ENCODE measurements at places on chromosomes 1 and 21.

GRCh38 chr1:161733526-161733925 is 12.2 kb downstream of the FCRLB start:
- no peak for DNase-seq

- DNase-seq, result no peak
Observed at GRCh38 chr21:39601187-39601928, 11.4 kb upstream of the B3GALT5 start.

GRCh38 chr21:18249672-18250071 is 5.0 kb downstream of the CHODL start:
- DNase-seq, result no peak

- DNase-seq, result no peak
Observed at GRCh38 chr1:190205713-190206112, 272.0 kb downstream of the BRINP3 start.

DNA sequence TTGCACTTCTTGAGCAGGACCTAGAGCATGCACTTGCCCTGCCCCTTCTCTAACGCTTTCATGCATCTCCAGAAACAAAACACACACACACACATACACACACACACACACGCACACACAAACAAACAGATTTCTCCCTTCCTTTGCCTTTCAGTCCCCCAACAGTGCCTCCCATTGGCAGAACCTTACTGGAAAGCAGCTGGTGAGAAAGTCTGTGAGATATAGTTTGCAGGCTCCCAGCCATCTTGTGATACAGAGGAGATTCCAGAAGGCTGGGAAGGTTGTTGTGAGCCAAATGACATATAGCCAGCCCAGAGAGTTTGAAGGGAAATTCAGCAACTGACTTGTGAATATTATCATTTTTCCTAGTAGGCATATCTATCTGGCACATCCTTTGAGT is 35.9 kb upstream of the ZRANB2 start:
- no peak for DNase-seq

GRCh38 chr1:53943490-53944043 is 1.9 kb downstream of the IFT25 start:
- DNase-seq, result no peak

- DNase-seq, result peak; percentile 88
Observed at GRCh38 chr21:35159881-35160280, 110.8 kb upstream of the RUNX1 start.

DNA sequence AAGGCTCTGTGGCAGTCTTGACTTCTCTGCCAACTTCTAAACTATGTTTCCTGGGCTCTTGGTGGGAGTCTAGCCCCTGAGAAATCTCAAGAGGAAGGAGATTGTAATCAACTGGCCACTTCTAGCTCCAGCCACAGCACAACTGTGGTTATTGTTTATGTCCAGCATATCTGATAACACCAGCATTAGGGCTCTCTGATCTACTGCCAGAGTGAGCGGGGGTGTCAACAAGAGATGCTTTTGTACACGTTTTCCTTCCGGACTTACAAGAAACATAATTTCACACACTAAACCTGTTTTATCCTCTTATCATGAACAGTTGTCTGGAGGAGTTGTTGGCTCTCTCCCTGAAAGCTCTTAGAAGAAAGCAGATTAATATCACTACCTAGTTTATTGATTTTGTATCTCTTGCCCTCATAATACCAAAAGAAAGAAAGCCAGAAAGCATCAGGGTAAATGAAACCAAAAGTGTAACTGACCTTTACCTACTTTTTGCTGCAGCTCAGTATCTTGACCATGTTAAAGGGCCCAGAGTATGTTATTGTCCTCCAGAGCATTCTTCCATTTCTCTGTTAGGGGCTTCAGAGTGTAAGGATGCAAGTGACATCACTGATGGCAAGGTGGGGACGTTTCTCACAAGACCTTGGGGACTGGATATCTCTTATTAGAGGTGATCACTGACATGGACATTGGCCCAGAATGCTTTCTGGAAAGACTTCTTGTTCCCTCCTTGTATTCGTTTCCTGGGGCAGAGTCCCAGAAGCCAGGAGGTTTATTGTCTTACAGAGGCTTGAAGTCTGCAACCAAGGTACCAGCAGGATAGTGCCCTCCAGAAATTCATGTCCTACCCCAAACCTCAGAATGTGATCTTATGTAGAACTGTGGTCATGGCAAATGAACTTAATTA is 9.6 kb upstream of the SH2D1B start:
- DNase-seq, result no peak

GRCh38 chr1:226419284-226420029 is 11.6 kb upstream of the PARP1 start:
- DNase-seq, result no peak

- no peak for DNase-seq
Observed at GRCh38 chr1:201916649-201917249, 28.1 kb downstream of the SHISA4 start.

GRCh38 chr1:38217316-38217715 is 170.7 kb upstream of the POU3F1 start:
- DNase-seq, result no peak

DNA sequence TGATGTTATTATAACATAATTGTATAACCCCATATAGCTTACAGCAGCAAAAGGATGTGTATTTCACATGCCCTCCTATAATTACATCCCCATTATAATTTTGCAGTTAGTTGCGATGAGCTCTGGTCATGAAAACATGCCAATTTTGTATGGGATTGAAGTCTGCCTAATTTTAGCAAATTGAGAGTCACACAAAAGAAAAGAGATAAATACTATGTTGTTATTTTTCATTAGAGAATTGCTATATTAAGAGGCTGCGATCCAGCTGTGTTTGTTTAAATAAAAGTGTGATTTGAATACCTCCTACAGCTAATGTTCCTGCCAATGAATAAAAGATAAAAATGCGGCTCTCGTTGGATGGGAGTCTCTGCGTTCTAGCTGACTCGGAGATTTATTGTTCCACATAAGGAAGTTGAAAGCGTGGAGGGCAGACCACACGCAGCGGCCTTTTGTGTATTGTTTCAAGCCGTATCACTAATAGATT is 461.0 kb upstream of the NFIA start:
- DNase-seq, result no peak

GRCh38 chr1:192794768-192795035 is 14.1 kb upstream of the RGS2 start:
- DNase-seq, result no peak

DNA sequence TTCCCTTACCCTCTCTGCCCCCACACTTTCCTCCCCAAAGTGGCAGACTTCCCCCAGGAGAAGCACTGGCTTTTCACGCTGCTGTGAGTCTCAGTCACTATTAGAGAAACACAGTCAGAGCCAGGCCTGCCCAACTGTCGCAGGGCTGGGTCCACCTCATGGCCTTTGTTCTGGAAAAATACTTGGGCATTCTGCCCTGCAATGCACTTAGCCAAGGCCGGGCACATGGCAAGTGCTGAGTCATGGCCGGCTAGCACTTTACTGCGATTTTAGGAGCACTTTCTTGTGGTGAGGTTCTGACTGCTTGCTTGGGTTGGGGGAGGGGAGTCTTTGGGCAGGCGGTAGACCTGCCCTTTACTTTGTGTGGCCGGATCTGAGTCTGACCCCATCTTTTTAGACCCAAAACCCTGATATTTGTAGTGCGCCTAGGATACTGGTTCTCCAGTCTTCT is 7.7 kb downstream of the EPHX1 start:
- no peak for DNase-seq

GRCh38 chr1:86765674-86766073 is 61.3 kb downstream of the SH3GLB1 start:
- no peak for DNase-seq

DNA sequence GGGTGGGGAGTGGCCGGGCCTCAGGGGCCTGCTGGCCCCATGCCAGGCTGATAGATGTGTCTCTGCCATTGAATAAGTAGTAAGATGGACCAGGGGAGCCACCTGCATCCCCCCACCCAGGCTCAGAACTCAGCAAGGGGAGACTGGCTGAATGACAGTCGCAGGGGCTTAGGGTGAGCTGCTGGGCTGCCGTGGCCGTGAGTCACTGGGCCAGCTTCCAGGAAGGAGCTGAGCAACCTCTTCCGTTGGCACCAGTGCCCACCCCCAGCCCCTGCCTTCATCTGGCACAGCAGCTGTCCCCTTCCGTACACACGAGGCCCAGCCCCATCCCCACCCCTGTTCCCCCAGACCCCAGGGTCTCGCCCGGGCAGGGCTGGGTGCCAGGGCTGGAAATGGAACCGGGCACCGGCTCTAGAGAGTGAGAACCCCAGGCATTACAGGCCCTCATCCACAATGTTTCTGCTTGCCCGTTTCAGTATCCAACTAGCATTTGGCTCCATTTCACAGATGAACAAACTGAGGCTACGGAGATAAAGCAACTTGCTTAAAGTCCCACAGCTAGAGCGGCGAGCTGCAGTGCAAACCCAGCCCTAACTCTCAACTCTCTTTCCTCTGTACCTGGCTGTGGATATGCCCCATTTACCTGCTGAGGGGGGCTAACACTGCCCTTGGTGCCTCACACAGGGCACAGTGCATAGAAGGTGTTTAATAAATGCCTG is 10.2 kb downstream of the WNT4 start:
- no peak for DNase-seq

DNA sequence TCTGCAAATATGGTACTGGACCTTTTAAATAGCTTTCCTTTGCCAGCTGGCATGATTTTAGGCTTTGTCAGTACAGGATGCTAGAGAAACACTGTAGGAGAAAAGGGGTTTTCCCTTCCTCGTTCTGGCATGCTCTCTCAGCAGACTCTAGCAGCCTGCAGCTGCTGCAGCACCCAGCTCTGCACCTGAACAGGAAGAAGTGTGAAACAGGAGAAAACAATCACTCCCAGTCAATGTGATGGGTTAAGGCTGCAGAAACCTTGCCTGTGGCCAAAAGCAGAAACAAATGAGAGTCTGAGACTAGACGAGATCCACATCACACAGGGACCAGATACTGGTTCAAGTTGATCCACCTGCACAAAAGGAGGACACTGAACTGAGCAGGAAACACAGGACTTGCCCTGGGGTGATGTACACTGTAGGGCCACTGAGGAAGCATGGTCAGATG is 21.2 kb downstream of the OVGP1 start:
- no peak for DNase-seq

DNA sequence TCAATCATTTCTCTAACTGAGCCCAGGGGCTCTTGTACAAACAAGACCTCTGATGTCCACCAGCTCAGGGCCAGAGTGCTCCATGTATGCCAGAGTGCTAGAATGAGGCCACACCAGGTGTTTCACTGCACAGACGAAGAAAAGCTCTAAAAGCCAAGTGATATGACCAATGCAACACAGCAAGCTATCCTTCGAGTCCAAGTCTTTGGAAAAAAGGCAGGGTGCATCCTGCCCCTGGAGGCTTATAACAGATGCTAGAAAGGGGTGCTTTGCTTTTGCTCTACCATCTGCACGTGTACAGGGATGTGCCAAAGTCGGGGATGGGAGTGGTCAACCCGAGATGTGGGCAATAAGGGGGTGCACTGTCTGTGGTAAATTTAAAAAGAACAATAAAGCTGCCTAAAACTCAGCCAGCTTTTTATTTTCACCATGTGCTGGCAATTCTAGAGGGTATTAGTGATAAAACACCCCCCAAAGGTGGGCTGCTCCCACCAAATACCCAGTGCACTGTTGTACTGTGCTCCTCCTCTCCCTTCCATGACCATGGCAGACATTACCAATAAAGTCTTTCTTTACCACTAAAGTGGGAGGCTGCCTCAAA is 32.1 kb downstream of the SMIM12 start:
- DNase-seq, result no peak

- DNase-seq, result no peak
Observed at GRCh38 chr1:172287208-172287607, 133.3 kb upstream of the C1orf105 start.

DNA sequence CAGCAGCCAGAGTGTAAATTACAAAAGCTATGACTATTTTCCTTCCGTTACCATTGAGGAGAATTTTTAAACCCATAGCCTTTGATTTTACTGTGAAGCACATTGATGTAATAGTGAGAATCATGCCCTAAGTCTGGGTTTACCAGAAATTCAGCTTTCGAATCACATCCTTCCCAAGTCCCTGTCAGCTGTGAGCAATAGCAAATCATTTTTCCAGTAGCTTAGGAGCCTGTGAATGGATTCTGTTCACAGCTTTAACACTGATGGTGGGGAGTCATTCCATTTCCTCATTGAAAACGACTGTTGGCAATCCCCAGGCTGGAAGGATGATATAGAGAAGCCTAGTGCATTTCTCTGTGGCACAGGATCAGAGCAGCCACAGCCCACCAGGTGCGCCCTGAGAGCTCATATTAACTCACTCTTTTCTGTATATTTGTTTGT is 82.2 kb upstream of the C1orf105 start:
- DNase-seq, result no peak

GRCh38 chr1:66166753-66167152 is 367.2 kb upstream of the SGIP1 start:
- DNase-seq, result no peak

GRCh38 chr1:27433706-27434105 is 41.3 kb downstream of the GPR3 start:
- no peak for DNase-seq

GRCh38 chr1:196464480-196464941 is 143.7 kb downstream of the KCNT2 start:
- DNase-seq, result no peak

DNA sequence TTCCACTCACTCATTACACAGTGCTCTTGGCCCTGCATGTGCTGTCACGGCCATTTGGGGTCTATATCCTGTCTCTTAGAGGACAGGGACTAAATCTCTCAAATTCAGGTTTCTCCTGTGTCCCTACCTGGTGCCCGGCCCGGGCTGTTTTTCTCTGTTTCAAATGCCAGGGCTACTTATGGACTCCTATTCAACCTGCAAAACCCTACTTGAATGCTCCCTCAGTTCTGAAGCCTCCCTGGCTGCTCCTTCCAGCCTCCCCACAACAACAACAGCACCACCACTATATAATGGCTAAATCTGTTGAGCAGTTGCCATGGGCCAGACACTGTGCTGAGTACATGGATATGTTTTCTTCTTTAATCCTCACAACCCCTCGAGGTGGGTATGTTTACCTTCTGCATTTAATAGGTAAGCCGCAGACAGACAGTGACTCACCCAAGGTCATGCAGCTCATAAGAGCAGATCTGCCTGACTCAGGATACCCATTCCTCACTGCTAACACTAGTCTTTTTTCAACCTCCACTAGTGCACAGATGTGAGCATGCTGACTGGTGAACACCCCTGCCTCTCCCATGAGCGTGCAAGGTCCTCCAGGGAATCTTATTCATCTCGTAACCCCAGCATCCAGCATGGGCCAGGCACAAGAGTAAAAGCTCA is 29.9 kb downstream of the DHRS3 start:
- no peak for DNase-seq

DNA sequence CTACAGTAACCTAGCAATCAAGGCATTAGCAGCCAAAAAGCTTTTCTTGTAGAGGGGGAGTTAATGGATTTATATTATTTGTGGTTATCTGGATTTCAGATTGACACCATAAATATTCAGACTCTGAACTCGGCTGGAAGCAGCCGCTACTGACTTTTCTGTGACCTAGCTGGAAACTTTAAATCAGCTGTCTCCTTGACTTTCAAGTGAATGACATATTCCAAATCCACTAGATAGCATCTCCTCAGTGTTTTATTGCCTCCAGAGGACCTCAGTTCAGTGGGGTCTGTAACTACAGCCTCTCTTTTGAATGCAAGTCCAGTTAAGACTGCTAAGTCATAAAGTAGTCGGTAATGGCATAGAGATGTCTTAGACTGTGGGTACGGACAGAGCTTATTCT is 448.5 kb downstream of the NUF2 start:
- no peak for DNase-seq

All from keratinocyte (primary cell).